Activated CD8-positive, alpha-beta memory T cell treated with anti-CD3 and anti-CD28 coated beads, Interleukin-2, amount 50 U/mL, for 4 hours (primary cell): ENCODE measurements at places on chromosomes 1 and 21.

DNA sequence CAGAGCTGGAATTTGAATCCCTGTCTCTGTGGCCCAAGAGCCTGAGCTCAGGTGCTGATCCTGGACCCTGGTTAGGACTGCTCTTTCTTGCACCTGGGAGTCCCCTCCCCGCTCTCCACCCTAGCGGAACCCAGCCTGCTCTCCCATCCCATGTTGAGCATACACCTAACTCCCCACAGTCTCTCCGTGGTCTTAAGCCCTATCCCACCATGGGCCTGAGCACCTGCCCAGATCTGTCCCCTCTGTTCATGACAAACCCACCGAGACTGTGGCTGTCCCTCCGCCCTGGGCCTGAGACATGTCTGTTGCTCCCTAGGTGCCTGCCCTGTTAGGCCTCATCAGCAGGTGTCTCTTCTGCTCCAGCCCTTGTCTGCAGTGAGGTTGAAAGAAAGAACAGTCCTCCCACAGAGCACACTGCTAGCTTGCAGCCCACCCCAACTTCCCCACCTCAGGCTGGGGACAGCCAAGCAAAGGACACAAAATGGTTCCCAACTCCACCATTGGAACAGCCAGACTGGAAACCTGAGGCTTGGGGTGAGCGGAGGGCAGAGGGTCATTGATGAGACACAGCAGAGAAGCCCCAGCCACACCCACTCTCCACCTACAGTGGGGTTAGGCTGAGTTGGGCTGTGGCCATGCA lies 118.5 kb downstream of the MATN1 start:
- no peak for DNase-seq

DNA sequence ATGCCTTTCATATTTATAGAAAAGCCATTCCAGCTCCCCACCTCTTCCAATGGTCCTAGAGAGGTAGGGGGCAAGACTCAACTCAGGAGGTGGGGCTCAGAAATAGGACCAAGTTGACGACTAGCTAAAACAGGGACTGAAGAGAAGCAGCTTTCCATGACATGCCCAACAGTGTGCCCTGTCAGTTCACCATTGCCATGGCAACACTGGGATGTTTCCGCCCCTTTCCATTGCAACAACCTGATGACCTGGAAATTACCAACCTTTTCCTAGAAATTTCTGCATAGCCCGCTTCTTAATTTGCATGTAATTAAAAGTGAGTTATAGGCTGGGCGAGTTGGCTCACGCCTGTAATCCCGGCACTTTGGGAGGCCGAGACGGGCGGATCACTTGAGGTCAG lies 22.4 kb upstream of the INTS3 start:
- DNase-seq, result no peak

DNA sequence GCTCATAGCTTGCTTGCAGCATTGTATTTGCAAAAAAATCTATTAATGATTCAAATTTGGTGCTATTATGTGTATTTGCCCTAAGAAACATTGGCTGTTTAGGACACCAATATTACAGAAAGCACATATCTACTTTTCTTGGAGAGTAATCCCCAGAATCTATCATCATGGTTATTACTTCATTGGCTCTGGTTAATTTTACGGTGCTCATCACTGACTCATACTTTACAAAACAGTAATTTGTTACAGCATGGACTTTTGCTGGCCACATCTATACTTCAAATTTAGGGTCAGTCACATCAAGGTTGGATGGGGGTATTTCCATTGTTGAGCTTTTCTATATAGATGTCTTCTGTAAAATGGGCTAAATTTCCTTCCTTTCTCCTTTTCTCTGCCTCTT lies 45.7 kb downstream of the SH3GLB1 start:
- no peak for DNase-seq

DNA sequence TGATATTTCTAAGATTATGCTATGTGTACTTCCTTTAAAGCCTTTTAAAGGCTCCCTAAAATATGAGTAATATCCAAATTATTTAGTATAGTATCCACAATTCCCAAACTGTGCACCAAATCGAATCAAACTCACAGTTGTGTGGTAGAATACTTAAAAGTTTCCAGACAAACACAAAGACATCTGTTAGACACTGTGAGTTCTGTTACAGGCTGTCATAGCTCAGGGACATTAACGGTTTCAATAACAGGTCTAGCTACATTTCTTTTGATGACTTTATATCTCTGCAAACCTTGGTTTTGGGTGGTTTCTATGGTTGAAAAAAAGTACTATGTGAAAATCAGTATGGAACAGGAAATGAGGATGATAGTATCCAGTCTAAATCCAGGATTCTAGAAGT lies 36.9 kb upstream of the NEK7 start:
- DNase-seq, result no peak

DNA sequence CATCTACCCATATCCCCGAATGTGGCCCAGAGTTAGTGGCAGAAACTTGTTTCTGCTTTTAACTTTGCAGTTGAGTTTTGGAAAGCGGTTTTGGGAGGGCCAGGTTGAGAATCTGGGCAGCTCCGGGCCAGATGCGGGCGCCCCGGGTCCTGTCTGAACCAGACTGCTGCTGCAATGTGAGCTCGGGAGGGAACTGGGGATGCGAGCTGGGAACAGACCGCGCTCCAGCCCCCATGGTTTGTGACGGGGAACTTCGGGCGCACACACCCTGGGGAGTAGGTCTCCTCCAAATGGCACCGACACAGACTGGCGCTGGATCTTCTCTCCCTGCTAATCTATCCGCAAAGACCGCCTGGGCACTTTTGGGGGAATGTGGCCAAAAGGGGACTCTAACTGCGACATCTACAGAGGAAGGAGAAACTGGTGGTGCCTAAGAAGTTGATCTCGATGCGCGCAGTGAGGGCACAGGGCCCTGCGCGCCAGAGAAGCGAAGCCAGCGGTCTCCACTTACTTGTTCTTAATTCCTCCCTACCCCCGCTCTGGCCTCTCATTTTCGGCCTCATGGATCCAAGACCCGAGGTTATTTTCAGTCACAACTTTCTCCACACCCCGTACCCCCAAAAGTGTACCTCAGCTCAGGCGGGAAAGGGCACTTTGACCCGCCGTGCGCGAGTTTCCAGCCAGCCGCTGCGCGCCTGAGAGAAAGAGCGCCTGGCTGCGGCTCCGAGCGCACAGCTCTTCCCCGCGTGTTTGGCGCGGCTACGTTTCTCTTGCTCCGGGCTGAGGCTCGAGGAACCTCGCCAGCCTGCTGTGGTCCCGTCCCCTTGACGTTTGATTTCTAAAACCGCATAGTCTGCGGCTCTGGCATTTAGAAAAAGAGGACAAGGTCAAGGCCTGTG lies 411.0 kb upstream of the ESRRG start:
- no peak for DNase-seq

- DNase-seq, result no peak
These were observed 193.9 kb upstream of the C1orf174 start for GRCh38 chr1:4093856-4094565.

GRCh38 chr1:26541816-26542711 lies 12.5 kb downstream of the RPS6KA1 start:
- peak; percentile 58 for DNase-seq

DNA sequence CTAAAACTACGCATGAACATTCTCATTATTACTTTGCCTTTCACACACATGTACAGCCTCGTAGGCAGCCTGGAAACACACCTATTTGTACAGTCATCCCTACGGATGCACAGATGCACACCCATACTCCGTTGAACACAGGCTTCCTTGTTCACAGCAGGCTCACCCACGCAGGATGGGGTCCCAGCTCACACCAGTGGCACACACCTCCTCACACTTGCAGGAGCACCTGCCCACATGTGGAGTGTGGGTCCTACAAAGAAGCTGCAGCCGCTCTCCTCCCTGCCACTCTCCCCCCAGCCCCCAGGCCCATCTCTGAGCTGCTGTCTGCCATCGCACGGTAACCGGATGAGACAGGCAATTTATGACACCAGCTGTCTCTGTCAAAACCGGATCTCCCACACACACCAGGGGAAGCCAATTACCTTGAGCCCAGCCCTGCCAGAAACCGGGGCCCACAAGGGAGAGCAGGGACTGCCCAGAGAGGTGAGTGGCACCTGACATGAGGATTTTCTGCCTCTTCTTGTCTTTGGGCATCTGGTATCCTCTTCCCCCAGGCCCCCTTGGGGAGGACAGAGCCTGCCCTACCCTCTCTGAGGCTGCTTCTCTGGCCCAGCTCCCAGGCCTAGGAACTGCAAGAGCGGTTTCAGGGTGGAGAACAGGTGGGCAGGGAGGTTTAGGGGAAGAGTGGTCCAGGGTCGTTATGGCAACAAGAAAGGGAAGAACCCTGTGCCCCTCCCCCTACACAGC lies 175.4 kb downstream of the IGSF21 start:
- DNase-seq, result no peak

DNA sequence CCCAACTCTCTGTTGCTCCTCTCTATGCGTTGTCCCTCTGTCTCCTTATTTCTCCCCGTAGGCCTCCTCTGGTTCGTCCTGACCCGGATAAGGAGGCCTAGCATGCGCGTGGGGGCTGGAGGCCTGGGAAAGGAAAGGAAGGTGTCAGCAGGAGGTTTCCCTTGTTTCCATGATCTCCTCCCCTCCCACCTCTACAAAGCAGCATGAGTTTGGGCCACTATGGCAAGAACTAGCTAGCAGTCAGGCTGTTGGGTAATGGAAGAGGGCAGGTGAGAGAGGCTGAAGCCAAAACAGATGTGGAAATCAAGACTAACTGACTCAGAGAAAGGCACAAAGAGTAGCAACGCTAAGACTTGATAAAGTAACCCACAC lies 687 bp upstream of the SEMA6C start:
- no peak for DNase-seq

GRCh38 chr1:228145463-228146416 lies 4.0 kb upstream of the GJC2 start:
- peak; percentile 12 for DNase-seq

GRCh38 chr1:68157416-68157815 lies 74.9 kb downstream of the WLS start:
- DNase-seq, result no peak

GRCh38 chr1:100575406-100575805 lies 37.5 kb downstream of the GPR88 start:
- no peak for DNase-seq

DNA sequence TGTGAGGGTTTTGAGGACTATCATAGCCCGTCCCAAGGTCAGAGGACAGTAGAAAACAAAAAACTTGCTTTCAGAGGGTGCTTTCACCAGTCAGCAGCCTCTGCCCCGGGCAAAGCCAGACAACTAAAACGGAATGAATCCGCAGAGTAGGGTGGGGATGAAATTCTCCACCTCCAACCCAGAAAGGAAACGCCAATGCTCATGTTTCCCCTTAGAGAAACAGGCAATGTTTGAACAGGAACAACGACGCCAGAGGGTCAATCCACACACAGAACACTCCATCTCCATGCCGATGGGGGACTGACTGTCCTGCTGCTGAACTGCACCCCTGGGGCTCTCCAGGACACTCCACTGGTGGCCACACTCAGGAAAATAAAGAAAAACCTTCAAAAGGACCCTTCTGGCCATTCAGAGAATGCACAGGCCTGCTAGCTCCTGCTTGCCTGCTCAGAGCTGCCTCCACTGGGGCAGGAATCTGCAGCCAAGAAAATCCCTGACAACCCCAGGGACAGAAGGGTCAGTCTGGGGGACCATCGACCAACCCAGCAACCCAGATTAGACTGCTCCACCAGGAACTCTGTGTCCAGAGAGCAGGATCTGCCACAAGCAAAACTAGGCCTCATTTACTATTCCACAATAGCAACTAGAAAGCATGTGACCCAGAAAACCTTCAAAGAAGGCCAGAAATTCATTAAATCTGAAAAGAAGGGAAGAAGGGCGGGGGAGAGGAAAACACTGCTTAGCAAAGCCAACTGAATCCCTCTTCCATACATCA lies 116.0 kb downstream of the TOMM20 start:
- DNase-seq, result no peak

- DNase-seq, result no peak
These were observed 7.0 kb downstream of the ATP13A2 start for GRCh38 chr1:17004466-17005364.

- DNase-seq, result no peak
These were observed 2.3 kb downstream of the PLA2G2F start for GRCh38 chr1:20141466-20141865.

DNA sequence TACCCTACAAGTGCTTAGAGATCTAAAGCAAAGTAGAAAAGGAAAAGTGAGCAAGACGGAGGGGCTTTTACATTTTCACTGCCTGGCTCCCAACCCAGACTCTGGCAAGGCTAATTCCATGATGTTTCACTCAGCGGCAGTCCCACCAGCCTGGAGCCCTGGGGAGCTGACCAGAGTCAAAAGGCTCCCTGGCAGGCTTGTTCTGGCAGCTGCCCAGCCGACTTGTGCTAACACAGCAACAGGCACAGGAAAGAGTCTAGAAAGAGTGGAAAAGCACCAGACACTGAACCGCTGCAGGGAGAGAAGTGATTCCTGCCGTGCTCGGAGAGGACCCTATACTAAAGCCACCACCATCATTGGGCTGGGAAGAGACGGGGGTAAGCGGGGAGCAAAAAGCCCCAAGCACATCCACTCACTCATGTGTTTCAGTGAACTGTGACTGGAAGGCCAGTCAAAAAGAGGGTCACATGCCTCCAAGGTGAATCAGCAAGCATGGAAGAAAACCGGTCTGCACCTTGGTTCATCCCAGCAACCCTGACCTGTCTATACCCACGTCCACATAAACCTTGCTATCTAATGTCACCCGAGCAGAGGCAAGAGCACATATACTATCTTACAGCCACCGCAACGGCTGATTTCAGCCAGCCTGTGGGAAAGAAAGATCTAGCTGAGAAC lies 8.0 kb downstream of the SMIM12 start:
- DNase-seq, result no peak

DNA sequence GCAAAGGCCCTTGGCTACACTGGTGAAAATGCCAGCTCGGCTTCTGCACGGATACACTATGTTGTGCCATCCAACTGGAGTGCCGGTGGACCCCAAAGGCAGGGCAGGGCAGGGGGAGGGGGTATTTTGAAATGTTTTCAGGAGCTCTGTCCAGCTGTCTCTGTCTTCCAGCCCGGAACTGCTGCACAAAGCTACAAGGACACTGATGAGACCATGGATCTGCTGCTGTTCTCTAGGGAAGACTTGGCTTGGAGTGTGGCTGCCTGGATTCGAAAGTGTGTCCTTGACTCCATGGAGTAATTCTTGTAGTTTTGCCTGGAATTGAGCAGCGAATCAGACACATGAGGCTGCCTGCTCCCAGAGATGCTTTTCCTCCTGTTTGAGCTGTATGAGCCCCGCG lies 42.4 kb downstream of the TTC39A start:
- no peak for DNase-seq

- no peak for DNase-seq
These were observed 11.5 kb downstream of the THAP3 start for GRCh38 chr1:6635910-6636760.

DNA sequence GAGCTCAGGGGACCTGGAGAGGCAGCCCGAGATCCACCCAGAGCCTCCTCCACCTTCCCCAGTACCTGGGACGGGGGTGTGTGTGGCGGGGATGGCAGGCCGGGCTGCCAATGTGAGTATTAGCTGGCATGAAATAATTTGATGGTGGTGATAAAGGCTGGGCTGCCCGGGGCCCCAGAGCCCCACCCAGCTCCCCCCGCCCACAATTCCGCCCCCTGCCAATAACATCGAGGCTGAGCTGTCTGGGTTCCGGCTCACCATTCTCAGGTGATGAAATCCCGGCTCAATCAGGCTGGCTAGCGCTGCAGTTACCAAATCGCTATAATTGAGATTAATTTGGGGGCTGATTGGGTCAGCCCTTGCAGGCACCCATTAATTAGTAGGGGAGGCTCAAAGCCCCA lies 103.8 kb upstream of the CASZ1 start:
- DNase-seq, result no peak

- no peak for DNase-seq
These were observed 2.6 kb downstream of the CHML start for GRCh38 chr1:241637604-241638003.

- no peak for DNase-seq
These were observed 50.8 kb downstream of the CHD5 start for GRCh38 chr1:6129313-6129712.
